ENCODE measurements at places on chromosomes 12 and 14.

GRCh38 chr12:48389409-48389808, 38.7 kb upstream of the ZNF641 start:
- no peak for DNase-seq

GRCh38 chr12:92036771-92037453, 108.7 kb downstream of the BTG1 start:
- no peak for DNase-seq

DNA sequence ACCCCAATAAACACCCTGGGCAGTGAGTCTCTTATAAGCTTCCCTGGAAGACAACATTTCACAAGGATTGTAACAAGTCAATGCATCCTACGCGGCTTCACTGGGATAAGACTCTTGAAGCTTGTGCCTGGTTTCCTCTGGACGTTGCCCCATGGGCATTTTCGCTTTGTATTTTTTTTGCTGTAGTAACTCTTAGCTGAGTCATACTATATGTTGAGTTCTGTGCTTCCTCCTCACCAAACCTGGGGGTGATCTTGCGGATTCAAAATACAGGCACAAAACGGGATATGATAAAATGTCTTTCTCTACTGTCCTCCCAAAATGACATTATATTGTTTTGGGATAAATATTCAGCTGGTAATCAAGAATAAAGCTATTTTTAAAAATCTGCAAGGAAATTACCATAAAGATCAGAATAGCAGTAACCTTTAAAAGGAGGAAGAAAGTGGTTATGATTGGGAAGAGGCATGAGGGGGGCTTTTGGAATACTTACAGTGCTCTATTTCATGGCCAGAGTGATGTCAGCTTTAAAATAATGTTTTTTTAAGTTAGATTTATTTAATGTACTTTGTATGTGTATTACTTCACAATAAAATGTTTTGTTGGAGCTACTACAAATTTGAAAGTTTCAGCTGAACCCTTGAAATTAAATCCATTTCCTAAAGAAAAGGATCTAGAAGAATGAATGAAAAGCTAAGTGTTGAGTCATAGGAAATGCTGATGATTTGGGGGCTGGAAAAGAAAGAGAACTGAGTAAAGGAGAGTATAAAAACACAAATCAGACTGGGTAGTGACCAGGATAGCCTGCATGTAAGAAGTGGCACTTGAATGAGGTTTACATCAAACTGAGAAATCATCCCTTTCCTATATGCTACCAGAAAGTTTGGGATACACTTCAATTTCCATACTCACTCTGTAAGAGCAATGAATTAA, 14.7 kb downstream of the BTBD7 start:
- no peak for DNase-seq

GRCh38 chr14:76088326-76088725, 63.4 kb upstream of the GPATCH2L start:
- no peak for DNase-seq

GRCh38 chr14:101323111-101323510, 238.2 kb upstream of the DIO3 start:
- no peak for DNase-seq

- DNase-seq: peak; percentile 52
Measured at GRCh38 chr12:104551-105081, 38.0 kb downstream of the IQSEC3 start.
